ENCODE measurements at places on chromosomes 13 and 19.

DNA sequence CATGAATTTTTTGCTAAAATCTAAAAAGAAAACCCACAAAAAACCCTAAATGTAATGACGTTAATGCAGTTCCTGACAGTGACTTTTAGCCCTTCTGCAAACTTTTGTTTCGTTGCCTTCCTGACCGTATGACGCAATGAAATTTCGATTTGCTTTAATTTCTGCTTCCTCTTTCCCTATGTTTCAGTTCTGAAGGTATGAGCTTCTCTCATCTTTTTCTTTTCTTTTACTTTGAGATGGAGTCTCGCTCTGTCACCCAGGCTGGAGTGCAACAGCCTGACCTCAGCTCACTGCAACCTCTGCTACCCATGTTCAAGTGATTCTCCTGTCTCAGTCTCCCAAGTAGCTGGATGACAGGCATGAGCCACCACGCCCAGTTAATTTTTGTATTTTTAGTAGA, 6.1 kb upstream of the LILRA5 start:
- DNase-seq, result peak; percentile 94

- no peak for DNase-seq
These were observed 270.9 kb upstream of the NBEA start for GRCh38 chr13:34671137-34671536.

DNA sequence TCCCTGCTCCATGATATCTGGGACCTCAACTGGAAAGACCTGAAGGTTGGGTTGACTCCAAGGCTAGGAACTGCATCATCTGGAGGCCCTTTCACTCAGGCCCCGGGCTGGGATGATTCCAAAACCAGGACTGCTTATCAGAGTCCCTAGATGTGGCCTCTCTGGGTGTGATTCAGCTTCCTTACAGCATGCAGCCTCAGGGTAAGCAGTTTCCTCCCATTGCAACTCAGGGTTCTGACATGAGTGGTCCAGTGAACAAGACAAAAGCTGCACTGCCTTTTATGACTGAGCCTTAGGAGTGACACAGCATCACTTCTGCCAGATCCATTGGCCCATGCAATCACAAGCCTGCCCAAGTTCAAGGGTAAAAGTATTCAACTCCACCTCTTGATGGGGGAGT, 502.8 kb downstream of the COG6 start:
- no peak for DNase-seq

DNA sequence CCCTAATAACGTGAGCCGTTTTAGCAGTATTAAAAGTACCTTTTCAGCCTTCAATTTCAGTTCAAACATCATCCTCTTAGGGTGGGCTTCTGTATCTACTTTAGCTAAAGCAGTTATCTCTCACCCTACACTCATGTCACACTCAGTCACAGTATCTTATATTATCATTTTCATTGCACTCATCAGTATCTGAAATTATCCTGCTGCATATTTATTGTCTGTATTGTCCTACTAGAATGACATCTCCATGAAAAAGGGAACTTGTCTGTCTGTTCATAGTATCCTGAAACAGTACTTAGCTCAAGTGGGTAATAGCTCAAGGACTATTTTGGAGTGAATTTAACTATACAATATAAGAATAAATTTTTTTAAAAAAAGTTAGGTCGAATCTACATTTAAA, 19.9 kb upstream of the RFC3 start:
- peak; percentile 19 for DNase-seq

- DNase-seq, result peak; percentile 24
These were observed 13.5 kb downstream of the TM9SF2 start for GRCh38 chr13:99514801-99515200.

- DNase-seq, result no peak
These were observed 14.5 kb upstream of the RAB20 start for GRCh38 chr13:110576070-110576394.

- no peak for DNase-seq
These were observed 8.4 kb downstream of the PEX11G start for GRCh38 chr19:7480222-7480969.

- DNase-seq, result no peak
These were observed 5.9 kb downstream of the ADGRE2 start for GRCh38 chr19:14772467-14772866.

- DNase-seq, result no peak
These were observed 17.6 kb upstream of the VN1R4 start for GRCh38 chr19:53285087-53285486.

DNA sequence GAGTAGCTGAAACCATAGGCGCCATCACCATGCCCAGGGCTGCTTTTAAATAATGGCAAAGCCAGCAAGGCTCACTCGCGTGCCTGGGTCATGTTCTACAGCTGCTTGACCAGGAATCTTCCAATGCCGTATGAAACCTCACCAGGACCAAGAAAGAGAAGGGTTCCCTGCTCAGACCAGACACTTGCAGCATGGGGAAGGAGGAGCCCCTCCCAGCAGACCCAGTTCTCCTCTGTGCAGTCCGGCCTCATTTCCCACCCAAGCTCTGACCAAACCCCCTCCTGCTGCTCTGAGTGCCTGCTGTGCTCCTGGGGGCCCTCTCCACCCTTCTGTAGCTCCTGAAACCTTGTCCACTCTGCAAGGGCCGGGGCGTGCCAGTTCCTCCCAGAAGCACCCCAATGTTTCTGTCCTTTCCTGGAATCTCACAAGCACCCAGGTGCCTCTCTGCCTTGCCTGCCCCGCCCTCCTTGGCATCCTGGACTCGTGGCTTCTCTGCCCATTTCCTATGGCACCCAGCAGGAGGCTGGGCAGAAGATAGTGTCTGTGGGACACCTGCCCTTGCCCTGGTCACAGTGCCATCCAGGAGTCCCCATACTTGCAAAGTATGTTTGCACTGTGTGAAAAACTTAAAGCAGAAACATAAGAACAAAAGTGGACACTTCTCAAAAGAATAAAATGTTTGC, 6.8 kb upstream of the SLC7A9 start:
- no peak for DNase-seq

- DNase-seq, result no peak
These were observed 137.9 kb downstream of the PCDH20 start for GRCh38 chr13:61277586-61278276.

DNA sequence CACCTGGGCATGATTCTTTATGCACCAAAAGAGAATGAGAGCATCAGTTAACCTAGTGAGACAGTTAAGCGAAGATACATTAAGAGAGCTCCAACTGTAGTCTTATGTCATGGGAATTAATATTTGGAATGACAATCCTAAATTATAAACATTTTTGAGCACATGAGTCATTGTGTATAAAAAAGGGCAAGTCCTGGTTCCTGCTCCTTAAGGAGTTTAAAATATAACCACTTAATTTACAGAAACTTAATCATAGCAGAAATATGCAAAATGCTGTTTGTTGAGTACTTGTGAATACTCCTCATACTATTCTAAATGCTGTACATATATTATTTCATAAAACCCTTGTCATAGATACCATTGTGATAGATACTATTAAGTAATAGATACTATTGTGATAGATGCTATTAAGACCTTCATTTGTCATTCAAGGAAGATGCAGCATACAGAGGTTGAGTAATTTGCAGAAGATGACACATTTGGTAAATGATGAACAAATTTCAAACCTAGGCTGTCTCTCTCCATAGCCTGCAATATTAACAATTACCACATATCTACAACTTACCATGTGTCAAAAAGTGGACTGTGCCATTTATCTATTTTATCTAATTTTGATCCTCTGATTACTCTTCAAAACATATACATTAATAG, 301.0 kb downstream of the TBC1D4 start:
- no peak for DNase-seq

- DNase-seq, result no peak
These were observed 52.9 kb downstream of the MBNL2 start for GRCh38 chr13:97274829-97275649.

DNA sequence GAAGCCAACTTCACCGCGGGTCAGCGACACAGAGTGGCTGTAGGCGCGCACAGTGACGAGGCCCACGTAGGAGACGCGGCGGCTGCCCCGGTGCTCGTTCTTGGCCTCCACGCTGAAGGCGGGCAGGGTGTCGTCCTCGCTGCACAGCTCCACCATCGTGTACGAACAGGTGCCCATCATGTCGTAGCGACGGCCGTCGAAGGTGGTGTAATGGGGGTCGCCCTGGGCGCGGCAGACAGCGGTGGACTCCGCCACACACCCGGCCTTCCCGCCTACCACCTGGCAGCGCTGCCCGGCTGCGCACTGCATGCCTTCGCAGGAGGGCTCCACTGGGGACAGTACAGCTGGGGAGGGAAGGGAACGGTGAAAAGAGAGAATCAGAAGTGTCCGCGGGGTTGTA, 10.0 kb downstream of the FCGBP start:
- no peak for DNase-seq

- DNase-seq, result no peak
These were observed 526.2 kb downstream of the SUCLA2 start for GRCh38 chr13:47474839-47475238.

GRCh38 chr19:50663482-50663790, 14.2 kb downstream of the C19orf81 start:
- no peak for DNase-seq

DNA sequence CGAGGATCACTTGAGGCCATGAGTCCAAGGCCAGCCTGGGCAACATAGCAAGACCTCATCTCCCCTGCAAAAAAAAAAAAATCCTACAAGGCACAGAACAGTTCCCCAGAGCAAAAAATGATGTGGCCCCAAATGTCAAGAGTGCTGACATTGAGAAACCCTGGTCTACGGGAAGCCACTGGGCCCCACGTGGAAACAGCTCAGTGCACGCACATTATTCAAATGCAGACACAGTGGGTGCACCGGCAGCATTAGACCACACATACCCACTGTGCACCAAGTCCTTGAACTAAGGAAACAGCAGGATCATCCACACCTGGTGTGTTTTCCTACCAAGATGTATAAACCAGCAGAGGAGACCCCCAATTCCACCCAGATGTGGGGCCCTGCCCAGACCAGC, 35.0 kb upstream of the ADGRE5 start:
- DNase-seq, result no peak

DNA sequence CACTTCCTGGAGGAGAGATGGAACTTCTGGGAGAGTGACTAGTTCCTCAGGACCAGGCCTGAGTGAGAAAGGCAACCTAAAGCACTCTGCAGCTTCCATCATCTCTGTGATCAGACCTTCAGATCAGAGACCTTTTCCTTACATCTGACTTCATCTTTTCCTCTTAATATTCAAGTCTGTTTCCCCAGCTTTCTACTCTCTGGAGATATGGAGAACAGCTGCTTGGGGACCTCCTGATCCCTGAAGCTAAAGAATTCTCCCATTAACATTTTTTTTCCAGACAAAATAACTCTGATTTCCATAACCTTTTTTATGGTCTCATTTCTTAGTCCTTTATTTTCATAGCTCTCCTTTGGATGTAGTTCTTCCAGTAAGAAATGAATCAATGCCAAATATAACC, 133.4 kb upstream of the FNDC3A start:
- DNase-seq, result no peak

DNA sequence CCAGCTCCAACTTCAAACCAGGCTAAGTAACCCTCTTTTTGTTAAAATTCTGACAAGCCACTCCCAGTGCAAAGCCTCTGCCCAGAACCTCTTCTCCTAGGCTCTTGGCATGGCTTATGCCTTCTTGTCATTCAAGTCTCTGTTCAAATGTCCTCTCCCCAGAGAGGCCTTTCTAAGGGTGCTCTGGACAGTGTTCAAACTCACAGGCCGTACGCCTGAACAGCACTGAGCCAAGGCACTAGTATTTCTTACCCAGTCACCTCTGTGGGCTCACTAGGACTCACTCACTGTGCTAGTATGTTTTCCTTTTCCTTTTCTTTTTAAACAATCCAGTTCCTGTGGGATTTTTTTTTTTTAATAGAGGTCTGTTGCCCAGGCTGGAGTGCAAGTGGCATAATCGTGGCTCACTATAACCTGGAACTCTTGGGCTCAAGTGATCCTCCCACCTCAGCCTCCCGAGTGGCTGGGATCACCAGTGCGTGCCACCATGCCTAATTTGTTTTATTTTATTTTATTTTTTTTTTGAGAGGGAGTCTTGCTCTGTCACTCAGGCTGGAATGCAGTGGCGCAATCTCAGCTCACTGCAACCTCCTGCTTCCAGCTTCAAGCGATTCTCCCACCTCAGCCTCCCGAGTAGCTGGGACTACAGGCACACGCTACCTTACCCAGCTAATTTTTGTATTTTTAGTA, 2.3 kb upstream of the ASF1B start:
- no peak for DNase-seq

DNA sequence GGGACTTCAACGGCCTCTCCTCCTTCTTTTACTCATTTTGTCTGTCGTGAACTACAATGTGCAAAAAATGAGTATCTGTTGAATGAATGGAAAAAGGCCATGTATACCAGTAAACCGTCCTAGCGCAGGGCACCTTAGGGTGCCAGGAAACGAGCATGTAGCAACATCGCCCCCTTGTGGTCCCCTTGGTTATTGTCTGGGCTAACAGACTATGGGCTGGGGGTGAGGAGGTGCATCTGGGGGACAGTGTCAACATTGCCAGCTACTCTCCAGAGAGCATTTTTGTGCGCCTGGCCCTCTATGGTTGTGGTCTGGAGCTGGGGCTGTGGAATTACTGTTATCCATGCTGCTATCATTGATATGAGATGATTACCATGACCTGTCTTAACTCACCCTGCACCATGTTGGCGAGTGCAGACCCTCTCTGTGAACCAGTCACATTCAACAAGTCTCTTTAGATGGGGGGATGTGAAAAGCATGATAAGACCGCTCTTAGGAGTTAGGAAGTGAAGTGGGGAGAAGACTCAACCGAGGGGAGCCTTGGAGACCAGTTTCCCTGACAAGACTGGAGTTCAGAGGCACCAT, 22.8 kb upstream of the SIGLEC11 start:
- peak; percentile 47 for DNase-seq

DNA sequence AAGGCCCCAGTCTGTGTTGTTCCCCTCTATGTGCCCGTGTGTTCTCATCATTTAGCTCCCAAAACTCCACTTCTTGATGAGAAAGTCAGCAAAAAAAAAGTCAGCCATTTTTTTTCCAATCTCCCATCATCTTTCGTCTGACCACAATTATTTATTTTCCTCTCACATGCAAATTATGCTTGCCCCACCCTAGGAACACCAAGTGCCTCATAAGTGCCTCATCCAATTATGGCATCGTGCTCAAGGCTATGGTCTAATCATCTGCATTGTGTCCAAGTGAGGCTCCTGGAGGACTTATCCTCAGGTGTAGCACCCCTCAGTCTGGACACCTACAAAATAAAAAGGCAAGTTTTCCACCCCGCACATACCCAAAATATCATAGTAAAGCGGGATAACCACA, 20.8 kb upstream of the IPO5 start:
- no peak for DNase-seq

GRCh38 chr19:2270423-2271233, 11.3 kb downstream of the PEAK3 start:
- DNase-seq, result peak; percentile 94

GRCh38 chr19:42132851-42133528, 744 bp upstream of the POU2F2 start:
- DNase-seq, result no peak

Data from inflammatory macrophage treated with lipopolysaccharide for 1 hour (primary cell).